Progenitor cell of endocrine pancreas (in vitro differentiated cells): ENCODE measurements at places on chromosomes 3 and 15. TPM values are rescaled to one million over a fixed set of nuclear protein-coding genes. Genes with fewer than 3 reads are reported as not detected.

The CDHR4 gene
- total RNA-seq, result not detected in 2 replicates

The DAZL gene
- not detected in 2 replicates for total RNA-seq

The TIGIT gene
- not detected in 2 replicates for total RNA-seq

The SCN11A gene
- total RNA-seq, result 1.5 and 1.6 TPM in 2 replicates
